Effector memory CD4-positive, alpha-beta T cell (primary cell): ENCODE measurements at places on chromosomes 16 and 17.

- DNase-seq: no peak
These were observed 115.5 kb upstream of the SMURF2 start for GRCh38 chr17:64777415-64778239.

- no peak for DNase-seq
These were observed 27.2 kb upstream of the TMEM220 start for GRCh38 chr17:10757067-10757466.

- DNase-seq: no peak
These were observed 92.8 kb downstream of the HS3ST3A1 start for GRCh38 chr17:13508896-13509295.

GRCh38 chr16:86436466-86437185, 73.7 kb upstream of the FOXF1 start:
- DNase-seq: no peak

DNA sequence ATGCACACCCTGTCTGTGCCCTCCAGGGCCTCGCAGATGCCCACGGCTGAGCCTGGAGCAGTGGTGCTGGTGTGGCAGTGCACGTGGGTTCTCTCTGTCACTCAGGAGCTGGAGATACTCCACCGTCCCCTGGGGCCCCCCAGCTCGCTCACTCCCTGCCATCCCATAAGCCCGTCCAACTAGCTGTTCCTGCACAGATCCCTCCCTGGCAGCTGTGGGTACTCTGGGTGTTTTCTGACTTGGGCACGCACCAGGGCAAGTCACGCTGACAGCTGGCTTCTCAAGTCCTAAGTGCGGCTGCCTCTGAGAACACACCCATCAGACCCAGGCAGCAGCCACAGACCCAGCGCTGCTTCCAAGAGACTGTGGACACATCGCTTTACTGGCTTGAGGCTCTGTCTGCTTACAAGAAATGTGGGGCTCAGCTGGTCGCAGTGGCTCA, 25.4 kb upstream of the ITGB4 start:
- no peak for DNase-seq

DNA sequence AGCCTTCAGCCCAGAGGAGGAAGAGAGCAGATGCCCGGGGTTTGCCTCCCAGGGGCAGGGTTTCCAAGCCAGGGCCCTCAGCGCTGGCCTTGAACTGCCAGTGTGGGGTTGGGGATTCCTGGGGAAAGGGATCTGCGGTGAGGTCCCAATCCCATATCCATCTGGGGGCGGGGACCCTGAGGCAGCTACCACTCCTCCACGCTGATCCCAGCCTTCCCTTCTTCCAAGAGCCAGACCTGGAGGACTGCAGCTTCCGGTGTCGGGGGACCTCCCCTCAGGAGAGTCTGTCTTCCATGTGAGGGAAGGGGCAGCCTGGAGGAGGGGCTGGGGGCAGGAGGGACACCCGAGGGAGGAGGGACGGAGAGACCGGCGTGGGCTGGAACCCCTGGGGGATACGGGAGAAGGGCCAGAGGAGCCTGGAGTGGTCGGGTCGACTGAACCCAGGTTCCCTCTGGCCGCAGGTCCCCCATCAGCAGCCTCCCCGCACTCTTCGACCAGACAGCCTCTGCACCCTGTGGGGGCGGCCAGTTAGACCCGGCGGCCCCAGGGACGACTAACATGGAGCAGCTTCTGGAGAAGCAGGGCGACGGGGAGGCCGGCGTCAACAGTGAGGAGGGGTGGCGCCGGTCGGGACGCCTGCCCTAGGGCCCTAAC, 10.7 kb upstream of the CISD3 start:
- DNase-seq: no peak

DNA sequence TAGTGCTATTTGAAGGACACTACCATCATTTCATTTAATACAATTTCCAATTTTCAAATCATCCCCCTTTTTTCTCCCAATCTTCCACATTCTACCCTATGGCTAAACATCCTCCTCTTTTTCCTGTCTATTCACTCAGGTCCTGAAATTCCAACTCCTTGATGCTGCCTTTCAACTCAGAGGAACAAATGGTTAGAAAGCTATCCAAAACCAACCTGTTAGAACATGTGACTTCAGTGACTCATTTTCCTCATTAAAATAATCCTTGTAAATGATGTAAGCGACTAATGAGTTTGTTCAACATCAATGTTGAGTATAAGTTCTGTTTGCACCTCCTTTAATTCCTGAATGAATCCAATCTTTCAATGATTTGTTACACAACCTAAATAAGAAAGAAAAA, 5.5 kb downstream of the PSMD12 start:
- no peak for DNase-seq

DNA sequence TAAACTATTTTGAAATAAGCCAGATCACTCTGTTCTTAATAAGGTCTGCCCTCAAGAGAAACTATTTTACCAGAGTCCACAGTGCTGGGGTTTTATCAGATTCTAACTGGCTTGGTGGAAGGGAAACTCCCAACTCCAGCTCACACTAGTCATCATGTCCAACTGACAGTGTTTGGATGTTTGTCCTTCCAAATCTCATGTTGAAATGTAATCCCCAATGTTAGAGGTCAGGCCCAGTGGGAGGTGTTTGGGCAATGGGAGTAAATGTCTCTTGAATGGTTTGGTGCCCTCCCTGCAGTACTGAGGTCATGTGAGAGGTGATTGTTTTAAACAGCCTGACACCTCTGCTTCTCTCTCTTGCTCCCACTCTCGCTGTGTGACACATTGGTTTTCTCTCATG, 1301.0 kb upstream of the CDH8 start:
- no peak for DNase-seq

- no peak for DNase-seq
These were observed 28.8 kb downstream of the NPLOC4 start for GRCh38 chr17:81608082-81608481.

GRCh38 chr16:17529982-17530760, 59.4 kb upstream of the XYLT1 start:
- DNase-seq: no peak

DNA sequence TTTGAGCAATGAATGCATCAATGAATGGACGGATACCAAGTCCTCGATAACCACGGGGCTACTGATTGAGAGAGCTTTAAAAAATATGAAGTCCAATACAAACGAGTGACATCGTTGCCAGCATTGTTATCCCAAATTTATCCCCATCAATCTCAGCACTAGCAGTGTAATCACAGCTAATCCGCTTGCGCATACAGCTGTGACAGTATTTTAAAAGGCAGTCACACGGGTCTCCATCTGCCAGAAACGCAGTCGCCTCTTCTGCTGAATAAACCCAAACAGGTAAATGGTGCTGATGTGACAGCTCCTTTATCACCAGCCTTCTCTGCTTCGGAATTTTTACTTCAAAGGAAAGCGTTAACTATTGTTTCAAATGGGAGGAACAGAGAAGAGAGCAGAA, 311.1 kb downstream of the XYLT1 start:
- no peak for DNase-seq

DNA sequence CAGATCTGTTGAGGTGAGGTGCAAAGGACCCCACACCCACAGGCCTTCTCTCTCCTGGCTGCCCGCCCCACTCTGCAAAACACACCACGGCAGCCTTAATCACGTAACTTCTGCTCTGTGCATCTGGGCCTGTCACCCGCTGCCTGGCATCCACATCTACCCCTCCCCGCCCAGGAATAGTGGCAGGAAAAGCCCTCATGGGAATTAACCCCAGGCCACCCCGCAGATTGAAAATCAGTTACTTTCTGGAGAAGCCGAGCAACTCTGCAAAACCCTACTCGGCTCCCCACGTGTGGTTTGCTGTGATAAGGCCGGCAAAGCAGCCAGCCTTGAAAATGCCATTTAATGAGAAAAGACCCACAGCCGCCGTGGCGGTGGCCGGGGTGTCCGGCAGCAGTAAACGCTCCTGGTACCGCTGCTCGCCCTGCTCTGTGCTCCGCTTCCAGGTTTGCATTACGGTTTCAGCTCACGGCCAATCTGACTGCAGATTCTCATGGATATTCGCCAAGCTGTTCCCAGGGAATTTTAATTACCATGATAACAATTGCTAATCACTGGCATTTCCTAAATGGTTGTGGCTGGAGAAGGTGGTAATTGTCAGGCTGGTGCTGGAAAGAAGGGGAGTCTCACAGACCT, 78.0 kb upstream of the DOC2B start:
- DNase-seq: no peak

- DNase-seq: no peak
These were observed 17.1 kb downstream of the ITGB4 start for GRCh38 chr17:75738218-75738802.

- no peak for DNase-seq
These were observed at the start of gene MARCHF10 for GRCh38 chr17:62807812-62808575. Gene MARCHF10, minus strand, starts transcription at chr17:62808314. Its CDS starts 6,579 bp downstream, at chr17:62801735.

GRCh38 chr17:521183-521525, 168.5 kb upstream of the RPH3AL start:
- DNase-seq: no peak

DNA sequence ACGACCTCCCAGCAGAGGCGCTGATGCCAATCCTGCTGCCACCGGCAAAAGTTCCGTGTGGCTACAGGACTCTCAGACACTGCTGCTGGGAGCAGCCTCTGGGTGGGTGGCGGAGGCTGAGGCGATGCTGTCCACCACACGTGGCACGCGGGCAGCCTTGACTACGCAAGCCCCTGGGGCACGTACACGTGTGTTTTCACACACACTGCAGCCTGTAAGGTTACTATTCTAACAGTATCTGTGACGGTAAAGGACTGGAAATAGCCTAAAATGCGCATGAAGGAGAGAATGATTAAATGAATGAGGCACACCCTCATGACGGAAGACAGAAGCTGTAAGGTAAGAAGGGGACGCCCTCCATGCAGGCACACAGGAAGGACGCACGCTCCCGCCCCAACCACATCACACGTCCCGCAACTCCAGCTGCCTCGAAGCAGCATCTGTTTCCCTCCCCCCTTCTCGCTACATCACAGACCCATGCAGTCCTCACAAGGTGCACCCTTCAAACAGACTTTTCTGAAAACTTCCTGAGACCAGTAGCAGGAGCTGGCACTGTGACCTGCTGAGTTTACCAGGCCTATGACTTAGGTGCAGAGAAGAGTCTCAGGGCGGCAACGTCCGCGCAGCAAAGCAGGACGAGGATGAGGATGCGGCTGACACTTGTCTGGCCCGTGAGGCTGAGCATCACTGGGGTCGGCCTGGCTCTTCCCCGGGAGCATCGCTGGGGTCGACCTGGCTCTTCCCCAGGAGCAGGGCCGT, 28.7 kb upstream of the FASN start:
- DNase-seq: peak; percentile 83

DNA sequence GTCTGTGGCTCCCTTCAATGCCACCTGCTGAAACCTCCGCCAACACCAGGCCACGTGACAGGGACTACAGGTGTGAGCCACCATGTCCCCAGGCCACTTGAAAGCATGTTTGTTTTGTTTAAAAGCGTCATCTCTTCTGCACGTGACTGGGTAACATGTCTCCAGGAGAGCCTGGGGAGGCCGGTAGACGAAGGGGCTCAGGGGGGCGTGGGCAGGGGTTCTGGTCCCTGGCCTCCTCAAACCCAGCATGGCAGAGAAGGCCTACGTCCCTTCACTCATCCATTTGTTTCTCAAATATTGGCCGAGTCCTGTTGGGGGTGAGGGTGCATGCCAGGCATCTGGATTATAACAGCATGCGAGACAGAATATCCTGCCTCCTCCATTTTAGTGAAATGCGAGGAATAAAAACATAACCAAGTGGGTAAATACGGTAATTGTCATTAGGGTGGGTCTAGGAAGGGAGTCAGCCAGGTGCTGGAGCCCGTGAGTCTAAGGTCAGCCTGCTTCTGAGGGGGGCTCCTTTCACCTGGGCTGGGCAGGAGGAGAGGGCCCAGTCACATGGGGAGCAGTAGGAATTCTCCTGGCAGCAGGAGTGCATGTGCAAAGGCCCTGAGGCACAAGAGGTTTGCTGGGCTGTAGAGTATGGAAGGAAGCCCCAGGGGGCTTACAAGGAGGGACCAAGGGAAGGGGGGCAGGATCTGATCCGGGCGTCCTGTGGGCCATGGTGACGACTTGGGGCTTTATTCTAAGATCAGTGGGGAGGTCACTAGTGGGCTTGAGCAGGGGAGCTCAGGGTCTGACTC, 26.8 kb upstream of the CIBAR2 start:
- no peak for DNase-seq

- no peak for DNase-seq
These were observed 81.2 kb downstream of the ZNF18 start for GRCh38 chr17:11916091-11916490.

DNA sequence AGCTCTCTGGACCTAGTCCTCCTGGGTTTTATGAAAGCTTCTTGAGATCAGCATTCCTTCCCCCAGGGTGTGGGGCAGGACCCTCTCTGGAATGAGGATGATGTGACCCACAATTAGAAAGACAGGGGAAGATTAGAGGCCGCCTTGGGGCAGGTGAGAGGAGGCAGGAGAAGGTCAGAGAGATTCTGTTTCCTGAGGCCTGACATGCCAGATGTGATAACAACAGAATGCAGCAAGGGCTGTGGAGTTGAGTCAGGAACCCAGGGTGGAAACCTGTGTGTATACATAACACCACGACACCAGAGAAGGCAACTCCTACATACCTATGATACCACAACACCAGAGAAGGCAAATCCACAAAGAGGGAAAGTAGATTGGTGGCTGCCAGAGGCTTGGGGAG, 5.4 kb upstream of the SLC5A10 start:
- no peak for DNase-seq

DNA sequence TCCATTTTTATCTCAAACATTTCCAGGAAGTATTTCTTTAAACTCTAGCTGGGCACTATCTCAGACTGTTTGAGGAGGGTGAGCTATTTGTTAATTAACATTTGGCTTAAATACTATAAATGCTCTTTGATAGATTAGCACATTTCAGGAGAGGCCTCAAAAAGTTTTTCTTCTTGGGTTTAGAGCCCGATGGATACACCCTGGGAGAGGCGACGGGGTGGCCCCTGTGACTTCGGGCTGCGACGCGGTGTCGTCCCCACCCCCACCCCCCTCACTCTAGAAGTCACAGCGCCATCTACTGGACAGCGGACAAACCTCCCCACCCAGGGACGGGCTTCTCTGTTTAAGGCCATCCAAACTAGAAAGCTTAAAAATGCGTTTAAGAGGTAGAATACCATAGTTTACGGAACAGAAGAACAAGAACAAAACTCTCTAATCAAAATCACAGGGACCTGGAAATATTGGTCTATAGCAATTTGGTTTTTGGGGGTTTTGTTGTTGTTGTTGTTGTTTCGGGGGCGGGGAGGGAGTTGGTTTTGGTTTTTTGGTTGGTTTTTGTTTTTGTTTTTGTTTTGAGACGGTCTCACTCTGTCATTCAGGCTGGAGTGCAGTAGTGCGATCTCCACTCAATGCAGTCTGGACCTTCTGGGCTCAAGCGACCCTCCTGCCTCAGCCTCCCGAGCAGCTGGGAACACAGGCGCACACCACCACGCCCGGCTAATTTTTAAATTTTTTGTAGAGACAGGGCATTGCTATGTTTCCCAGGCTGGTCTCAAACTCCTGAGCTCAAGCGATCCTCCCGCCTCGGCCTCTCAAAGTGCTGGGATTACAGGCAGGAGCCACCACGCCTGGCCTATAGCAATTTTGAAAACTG, 254.4 kb downstream of the C16orf95 start:
- no peak for DNase-seq

- no peak for DNase-seq
These were observed 53.4 kb downstream of the CACNG3 start for GRCh38 chr16:24309258-24310142.
